ENCODE measurements at places on chromosomes 12 and 14.
A peak's percentile ranks its signal among the peaks of the same experiment; 100 is the strongest.

DNA sequence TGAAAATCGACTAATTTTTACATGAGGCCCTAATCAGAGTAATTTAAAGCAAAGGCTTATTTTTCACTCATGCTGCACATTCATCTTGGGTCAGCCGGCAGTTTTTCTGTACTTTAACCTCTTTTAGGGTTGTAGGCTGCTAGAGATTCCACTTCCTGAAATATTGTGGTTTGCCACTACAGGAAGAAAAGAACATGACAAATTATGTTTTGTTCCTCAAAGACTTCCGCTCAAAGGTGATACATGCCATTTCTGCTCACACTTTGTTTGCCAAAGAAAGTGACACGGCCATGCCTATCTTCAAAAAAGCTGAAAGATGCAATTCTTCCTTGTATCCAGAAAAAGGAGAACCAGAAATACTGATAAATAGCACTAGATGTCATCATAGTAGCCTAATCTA, 183.4 kb upstream of the PPFIA2 start:
- no peaks in the 10 kb centered on the region for H3K27me3 ChIP-seq
- no peak for DNase-seq
- no peak overlapping the region for H3K4me3 ChIP-seq
- no peak overlapping the region for H3K27ac ChIP-seq

DNA sequence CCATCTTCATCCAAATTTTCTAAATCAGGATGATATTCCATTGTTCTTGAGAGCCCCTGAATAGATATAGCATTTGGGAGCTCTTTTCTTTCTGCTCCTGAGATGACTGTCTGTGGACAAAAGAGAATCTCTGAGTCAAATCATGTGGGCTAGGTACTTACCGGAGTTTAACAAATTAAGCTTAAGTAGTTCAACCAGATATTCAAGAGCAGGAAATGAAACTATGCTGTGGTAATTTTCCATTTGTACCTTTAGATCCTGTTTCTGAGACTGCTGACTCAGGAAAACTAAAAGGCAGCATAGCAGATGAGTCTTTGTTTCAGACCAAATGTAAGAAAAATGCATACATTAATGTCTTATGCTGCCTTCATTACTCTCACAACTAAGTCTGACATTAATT, at the start of gene CLEC7A:
Gene CLEC7A (minus strand): TSS at position 158 of the 400 bp plus-strand sequence. CDS start 117 bp downstream, at position 41.
- H3K4me3 ChIP-seq = peak within 1 kb of the TSS; percentile 2
- H3K27ac ChIP-seq = peak within 1 kb of the TSS; percentile 16
- DNase-seq = no peak
- H3K27me3 ChIP-seq = no peaks in the 10 kb centered on the region
- H3K36me3 ChIP-seq = no peaks in the 10 kb centered on the region

GRCh38 chr12:45989287-45989686, 1.1 kb downstream of the SCAF11 start:
- no peaks in the 10 kb centered on the region for H3K27me3 ChIP-seq
- peaks cover 23% of the 10 kb centered on the region for H3K4me1 ChIP-seq
- no peaks in the 10 kb centered on the region for H3K36me3 ChIP-seq
- H3K4me3 ChIP-seq = peak overlapping the region; percentile 67

GRCh38 chr14:72677664-72678063, 216.2 kb downstream of the DPF3 start:
- no peak overlapping the region for H3K27ac ChIP-seq
- no peaks in the 10 kb centered on the region for H3K4me1 ChIP-seq
- no peaks in the 10 kb centered on the region for H3K36me3 ChIP-seq
- no peak overlapping the region for H3K4me3 ChIP-seq

DNA sequence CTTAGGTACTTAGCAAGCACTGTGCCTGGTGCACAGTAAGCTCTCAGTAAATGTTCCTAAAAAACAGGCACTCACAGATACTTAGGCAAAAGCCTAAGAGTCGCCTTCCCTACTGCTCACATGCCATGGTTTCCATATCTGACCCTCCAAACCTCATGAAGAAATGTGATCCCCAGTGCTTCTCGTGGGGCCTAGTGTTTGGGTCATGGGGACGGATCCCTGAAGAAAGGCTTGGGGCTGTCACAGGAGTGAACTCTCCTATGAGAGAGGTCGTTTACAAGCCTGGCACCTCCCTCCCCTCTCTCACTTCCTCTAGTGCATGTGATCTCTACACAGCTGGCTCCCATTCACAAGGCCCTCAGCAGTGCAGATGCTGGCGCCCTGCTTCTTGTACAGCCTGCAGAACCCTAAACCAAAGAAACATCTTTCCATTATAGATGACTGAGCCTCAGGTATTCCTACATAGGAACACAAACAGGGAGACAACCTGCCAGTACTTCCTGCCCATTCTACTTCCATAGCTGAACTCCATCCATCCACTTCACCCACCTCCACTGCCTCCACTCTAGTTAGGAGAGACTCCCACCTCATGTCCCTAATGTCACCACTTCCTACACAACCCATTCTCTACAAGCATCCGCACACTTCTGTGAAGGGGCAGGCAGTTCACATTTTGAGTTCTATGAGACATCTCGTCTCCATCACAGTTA, 2.9 kb downstream of the SLC15A4 start:
- peaks cover 51% of the 10 kb centered on the region for H3K4me1 ChIP-seq
- DNase-seq = no peak
- H3K36me3 ChIP-seq = no peaks in the 10 kb centered on the region

GRCh38 chr14:72812292-72812851, 81.5 kb downstream of the DPF3 start:
- H3K36me3 ChIP-seq = no peaks in the 10 kb centered on the region
- DNase-seq = peak; percentile 68
- no peaks in the 10 kb centered on the region for H3K27me3 ChIP-seq
- peak overlapping the region; percentile 87 for H3K27ac ChIP-seq
- H3K4me1 ChIP-seq = peaks cover 8% of the 10 kb centered on the region

GRCh38 chr14:55710506-55711041, 130.6 kb downstream of the KTN1 start:
- H3K4me1 ChIP-seq = no peaks in the 10 kb centered on the region
- no peak overlapping the region for H3K4me3 ChIP-seq
- no peaks in the 10 kb centered on the region for H3K27me3 ChIP-seq
- no peak for DNase-seq
- H3K36me3 ChIP-seq = no peaks in the 10 kb centered on the region

GRCh38 chr12:131390412-131391334, 320.2 kb upstream of the SFSWAP start:
- H3K4me1 ChIP-seq = no peaks in the 10 kb centered on the region
- H3K4me3 ChIP-seq = no peak overlapping the region
- no peaks in the 10 kb centered on the region for H3K36me3 ChIP-seq
- no peak for DNase-seq
- no peaks in the 10 kb centered on the region for H3K27me3 ChIP-seq

- H3K4me1 ChIP-seq = no peaks in the 10 kb centered on the region
- H3K36me3 ChIP-seq = no peaks in the 10 kb centered on the region
- H3K4me3 ChIP-seq = no peak overlapping the region
- peaks cover 16% of the 10 kb centered on the region for H3K27me3 ChIP-seq
- DNase-seq = no peak
These were observed 9.6 kb upstream of the FOXG1 start for GRCh38 chr14:28756884-28757570.

DNA sequence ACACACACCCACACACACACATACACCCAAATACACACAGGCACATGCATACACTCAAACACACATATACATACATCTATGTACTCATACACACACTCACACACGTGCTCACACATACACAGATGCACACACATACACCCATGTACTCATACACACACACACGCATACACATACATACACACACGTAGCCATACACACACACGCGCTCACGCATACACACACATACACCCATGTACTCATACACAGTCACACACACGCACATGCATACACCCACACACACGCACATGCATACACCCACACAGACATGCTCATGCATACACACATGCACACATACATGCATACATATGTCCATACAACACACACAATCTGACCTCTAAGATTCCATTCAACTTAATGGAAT, 87.7 kb upstream of the ANO2 start:
- H3K27me3 ChIP-seq = no peaks in the 10 kb centered on the region
- no peaks in the 10 kb centered on the region for H3K36me3 ChIP-seq
- no peak overlapping the region for H3K27ac ChIP-seq

DNA sequence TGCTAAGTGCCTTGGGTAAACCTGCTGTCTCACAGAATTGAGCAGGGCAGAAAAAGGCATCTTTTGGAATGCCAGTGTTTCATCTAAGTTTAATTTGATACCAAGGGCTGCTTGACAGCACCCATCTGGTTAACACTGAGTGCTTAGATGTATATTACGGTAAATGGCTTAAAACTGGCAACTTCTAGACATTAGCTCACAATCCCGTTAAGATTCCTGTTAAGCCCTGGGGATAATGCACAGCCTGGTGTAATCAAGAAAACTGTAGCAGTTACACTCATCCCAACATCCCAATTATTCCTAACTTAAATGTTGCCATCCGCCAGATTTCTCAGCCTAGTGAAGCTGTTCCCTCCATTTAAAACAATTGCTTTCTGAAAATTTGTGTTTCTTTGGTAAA, 29.9 kb downstream of the PPFIBP1 start:
- H3K4me3 ChIP-seq = peak overlapping the region; percentile 54
- H3K27me3 ChIP-seq = no peaks in the 10 kb centered on the region
- DNase-seq = no peak
- no peaks in the 10 kb centered on the region for H3K36me3 ChIP-seq
- H3K4me1 ChIP-seq = peaks cover 7% of the 10 kb centered on the region

- H3K4me1 ChIP-seq = no peaks in the 10 kb centered on the region
- H3K36me3 ChIP-seq = peaks cover 13% of the 10 kb centered on the region
- no peaks in the 10 kb centered on the region for H3K27me3 ChIP-seq
- H3K27ac ChIP-seq = no peak overlapping the region
- DNase-seq = peak; percentile 71
These were observed 28.2 kb downstream of the TTC7B start for GRCh38 chr14:90788031-90788430.

GRCh38 chr12:41699658-41700057, 445.0 kb downstream of the GXYLT1 start:
- H3K4me3 ChIP-seq = no peak overlapping the region
- H3K36me3 ChIP-seq = no peaks in the 10 kb centered on the region
- H3K4me1 ChIP-seq = no peaks in the 10 kb centered on the region
- no peaks in the 10 kb centered on the region for H3K27me3 ChIP-seq
- no peak overlapping the region for H3K27ac ChIP-seq

DNA sequence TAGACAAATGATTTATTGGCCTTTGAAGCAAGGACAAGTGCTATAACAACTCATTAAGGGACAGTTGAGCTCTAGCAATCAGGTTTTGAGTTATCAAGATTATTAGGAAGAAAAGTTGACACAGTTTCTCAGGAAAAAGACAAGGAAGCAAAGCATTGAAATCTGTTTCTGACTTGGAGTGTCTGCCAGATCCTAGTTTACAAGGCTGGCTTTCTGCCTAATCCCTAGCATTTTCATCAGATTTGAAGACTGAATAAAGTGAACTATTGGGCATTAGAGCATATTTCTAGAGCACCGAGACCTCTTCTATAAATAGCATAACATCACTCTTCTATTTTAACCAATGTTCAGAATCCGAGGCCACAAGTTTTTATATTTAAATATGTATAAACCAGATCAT, 7.0 kb downstream of the SYT1 start:
- H3K4me3 ChIP-seq = no peak overlapping the region
- no peak for DNase-seq
- no peaks in the 10 kb centered on the region for H3K27me3 ChIP-seq
- no peaks in the 10 kb centered on the region for H3K4me1 ChIP-seq
- no peak overlapping the region for H3K27ac ChIP-seq
- H3K36me3 ChIP-seq = no peaks in the 10 kb centered on the region

DNA sequence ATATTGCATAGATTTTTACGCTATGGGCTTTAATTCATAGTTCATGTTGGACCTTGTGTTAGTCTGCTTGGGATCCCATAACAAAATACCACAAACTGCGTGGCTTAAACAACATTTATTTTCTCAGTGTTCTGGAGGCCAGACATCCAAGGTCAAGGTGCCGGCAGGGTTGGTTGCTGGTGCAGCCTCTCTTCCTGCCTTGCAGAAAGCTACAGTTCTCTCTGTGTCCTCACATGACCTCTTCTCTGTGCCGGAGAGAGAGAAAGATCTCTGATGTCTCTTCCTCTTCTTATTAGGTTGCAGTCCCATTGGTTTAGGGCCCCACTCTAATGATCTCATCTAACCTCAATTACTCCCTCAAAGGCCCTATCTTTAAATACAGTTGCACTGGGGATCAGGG, 170.5 kb downstream of the IPO8 start:
- no peaks in the 10 kb centered on the region for H3K4me1 ChIP-seq
- DNase-seq = no peak
- no peaks in the 10 kb centered on the region for H3K27me3 ChIP-seq
- H3K36me3 ChIP-seq = no peaks in the 10 kb centered on the region
- no peak overlapping the region for H3K27ac ChIP-seq
- H3K4me3 ChIP-seq = no peak overlapping the region
